NK-92 treated with Interleukin-12 subunit alpha and Interleukin-12 subunit beta, amount 100 ng/mL, for 24 hours (cell line): ENCODE measurements at places on chromosomes 12 and 14.

- no peak for DNase-seq
These were observed 27.8 kb downstream of the HIP1R start for GRCh38 chr12:122862872-122863701.

GRCh38 chr12:43104494-43104893, 447.5 kb downstream of the ADAMTS20 start:
- no peak for DNase-seq

- no peak for DNase-seq
These were observed 146.0 kb upstream of the C14orf180 start for GRCh38 chr14:104433401-104434213.

GRCh38 chr12:124115496-124115895, 142.5 kb downstream of the ZNF664 start:
- DNase-seq: no peak

DNA sequence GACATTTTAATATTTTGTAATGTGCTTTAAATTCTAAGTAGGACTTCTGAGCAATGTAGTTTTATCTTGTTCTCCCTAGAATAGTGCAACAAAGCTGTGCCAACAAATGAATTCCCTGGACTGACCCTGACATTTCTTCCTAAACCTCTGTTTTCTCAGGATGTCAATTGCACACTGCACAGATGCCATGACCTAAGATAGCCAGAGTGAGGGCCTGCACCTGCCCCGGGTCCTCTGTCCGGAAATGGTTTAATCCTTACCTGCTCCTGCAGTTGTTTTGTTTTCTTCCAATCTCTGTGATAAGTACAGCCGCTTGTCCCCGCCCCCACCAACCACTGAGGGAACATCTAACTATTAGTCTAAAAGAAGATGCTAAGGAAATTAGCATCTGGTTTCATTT, 831.5 kb downstream of the GALC start:
- no peak for DNase-seq

DNA sequence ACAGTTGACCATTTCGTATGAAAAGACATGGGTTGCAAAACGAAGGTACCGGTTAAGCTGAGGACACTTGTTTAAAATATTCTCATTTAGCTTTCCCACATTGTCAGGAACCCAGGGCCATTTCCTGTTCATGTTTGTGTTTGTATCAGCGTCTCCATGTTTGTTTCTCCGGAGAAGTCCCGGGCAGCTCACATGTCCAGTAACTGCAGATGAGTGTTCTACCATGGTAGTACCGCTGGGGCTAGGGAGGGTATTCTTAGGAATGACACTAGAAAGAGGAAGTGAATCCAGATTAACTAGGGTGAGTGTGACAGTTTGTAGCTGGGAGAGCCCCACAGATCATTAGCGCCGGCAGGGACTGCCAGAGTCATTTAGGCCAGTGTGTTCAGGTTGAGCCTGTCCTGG, 50.0 kb upstream of the EVL start:
- DNase-seq: no peak

DNA sequence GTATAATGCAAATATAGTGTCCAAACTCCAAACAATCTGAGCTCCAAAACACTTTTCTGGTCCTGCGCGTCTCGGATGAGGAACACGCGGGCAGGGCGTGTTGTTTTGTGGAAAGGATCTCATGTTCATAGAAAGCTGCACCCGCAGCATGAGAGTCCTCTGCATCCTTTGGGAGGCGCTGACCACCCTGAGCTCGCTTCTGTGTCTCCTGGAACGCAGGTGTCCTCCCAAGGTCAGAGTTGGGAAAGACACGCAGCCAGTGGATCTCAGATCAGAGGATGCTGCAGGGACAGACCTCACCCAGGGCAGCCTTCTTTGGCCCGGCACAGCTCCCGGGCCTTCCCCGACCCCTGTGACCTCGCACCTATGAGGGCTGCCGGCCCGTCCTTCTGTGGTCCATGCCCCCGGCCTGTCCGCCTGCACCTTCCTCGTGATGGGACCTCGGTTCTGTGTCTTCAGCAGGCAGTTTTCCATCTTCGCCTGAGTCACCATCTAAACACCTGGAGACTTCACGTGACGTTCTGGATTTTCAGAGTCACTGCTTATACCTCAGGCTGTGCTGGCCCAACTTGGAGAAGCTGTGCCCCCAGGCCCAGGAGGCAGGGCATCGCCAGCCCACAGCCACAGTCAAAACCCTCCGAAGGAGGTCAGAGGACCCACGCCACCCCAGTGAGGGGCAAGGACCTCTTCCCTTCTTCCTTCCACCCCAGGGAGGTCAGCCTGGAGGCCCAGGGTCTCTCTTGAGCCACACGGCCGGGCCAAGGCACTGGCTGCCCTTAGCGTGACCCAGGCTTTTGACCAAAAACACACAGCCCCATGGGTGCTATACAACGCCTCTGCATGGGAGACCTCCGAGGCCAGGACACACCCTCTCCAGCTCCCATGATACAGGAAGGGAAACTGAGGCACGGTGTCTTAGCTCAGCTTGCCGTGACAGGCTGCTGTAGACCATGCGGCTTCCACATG, 25.9 kb downstream of the MMP17 start:
- no peak for DNase-seq

DNA sequence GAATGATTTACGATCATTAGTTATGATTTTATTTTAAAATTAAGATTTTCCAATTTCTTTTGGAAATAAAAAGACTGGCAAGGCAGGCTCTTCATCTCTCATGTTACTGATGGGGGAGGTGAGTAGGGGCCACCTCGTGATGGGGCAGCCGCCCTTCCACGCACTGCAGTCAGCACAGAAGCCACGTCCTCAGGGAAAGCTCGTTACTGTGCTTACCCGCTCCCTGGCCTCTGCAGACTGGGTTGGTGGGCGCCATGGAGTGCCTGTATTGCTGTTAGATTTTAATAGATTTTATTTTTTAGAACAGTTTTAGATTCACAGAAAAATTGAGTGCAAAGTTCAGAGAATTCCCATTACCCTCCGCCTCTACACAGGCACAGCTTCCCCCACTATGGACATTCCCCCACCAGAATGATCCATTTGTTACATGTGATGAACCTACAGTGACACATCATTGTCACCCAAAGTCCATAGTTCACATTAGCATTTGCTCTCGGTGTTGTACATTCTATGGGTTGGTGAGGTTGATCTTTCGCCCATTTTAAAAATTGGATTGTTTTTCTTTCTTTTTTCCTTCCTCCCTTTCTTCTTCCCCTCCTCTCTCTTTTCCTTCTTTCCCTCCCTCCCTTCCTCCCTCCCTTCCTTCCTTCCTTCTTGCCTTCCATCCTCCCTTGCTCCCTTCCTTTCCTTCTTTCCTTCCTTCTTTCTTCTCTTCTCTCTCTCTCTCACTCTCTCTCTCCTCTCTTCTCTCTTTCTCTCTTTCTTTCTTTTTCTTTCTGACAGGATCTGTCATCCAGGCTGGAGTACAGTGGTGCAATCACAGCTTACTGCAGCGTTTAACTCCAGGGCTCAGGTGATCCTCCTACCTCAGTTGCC, 30.7 kb downstream of the ADGRD1 start:
- DNase-seq: no peak

DNA sequence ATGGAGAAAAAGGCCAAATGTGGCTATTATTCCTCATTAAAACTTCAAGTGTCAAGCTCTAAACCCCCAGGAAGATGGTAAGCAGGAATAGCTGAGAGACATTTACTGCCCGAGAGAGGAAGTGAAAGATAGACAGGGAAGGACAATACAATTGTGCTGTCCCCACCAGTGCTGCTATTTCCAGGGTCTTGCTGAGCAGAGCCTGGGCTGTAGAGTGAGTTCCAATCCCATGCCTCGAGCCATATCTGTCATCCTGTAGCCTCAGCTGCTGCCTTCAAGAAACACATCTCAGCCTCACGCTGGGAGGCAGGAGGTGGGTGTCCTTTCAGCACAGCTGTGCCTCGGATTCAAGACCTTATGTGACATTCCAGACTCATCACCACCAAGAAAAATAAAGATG, 114.0 kb downstream of the RPAP3 start:
- DNase-seq: no peak

GRCh38 chr12:84698576-84699333, 213.8 kb downstream of the SLC6A15 start:
- DNase-seq: no peak

GRCh38 chr14:73824127-73824526, 27.5 kb upstream of the PTGR2 start:
- no peak for DNase-seq

- DNase-seq: no peak
These were observed 4.5 kb upstream of the MAGOHB start for GRCh38 chr12:10617863-10618262.
